ENCODE measurements at places on chromosomes 4 and X.

DNA sequence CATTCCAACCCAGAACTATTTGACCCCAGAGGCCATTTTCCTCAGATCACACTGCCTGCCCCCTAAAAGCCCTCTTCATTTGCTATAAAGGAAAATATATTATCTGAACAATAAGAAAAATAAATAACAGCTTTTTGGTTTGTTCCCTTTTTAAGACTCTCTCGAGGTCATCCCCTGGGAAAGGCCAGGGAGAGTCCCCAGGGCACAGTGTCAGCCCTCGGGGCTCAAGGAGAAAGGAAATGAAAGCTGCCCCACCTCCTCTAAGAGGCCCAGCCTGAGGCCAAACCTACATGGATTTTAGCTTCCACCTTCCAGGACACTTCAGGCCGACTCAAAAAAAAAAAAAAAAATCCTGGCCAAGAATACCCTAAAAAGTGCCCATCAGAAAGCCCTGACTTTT lies 97.6 kb downstream of the SH3KBP1 start:
- DNase-seq = no peak

- DNase-seq = no peak
These were observed 125.8 kb downstream of the IRF2 start for GRCh38 chr4:184348311-184349233.

- no peak for DNase-seq
These were observed 22.3 kb downstream of the HTRA3 start for GRCh38 chr4:8291701-8292477.

GRCh38 chr4:46992338-46992737 lies 1.0 kb downstream of the GABRA4 start:
- no peak for DNase-seq

- no peak for DNase-seq
These were observed 26.3 kb upstream of the KDM5C start for GRCh38 chrX:53251307-53251706.

DNA sequence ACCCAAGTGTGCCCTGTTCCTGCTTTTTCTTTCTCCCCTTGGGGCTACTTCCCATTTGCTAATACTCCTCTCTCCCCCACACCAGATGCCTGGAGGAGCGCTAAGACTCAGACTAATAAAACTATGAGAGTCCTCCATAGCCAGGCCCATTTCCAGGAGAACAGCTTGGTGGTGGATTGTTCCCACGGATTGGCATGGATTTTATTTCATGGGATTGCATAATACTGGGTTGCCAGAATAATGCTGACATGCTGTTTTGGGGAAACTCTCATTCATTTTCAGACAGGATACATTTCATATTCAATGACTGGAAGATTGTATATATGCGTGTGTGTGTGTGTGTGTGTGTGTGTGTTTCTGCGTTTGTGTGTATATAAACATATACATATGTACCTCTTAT lies 447.5 kb upstream of the PITX2 start:
- no peak for DNase-seq

DNA sequence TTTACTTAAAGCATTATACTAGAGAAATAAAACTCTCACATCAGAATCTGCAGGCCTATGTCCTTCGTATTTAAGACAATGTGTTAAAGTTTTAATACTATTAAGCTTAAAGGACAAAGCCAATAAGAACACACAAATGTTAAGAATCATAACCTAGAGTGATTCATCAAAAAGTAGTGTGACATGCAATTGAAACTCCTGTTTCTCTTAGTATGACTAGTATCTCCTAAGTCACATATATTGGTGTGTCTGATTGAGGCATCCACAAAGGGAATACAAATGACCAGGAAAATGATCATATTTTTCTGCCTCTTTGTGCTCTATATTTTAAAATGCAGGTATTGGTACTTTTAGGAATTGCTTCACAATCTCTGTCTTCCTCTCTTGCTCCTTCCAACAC lies 23.8 kb downstream of the GPRASP3 start:
- no peak for DNase-seq

GRCh38 chrX:40202456-40202855 lies 104.7 kb upstream of the BCOR start:
- no peak for DNase-seq

DNA sequence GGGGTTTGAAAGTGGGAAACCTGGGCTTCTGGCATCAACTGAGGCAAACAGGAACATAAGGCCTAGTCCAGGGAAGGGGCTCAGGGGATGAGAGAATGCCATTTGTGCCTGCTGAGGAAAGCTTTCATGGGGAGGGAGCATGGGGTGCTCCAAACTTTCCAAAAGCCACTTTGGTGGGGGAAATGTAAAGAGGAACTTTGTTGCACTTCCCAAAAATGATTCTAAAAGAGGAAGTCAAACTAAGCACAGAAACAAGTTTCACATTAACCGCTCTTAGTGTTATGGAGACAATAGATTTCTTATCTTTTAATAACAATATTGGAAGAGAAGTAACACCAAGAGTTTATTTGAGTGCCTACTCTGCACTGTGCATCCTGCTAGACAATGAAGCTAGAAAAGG lies 32.3 kb downstream of the GAB3 start:
- no peak for DNase-seq
